ENCODE measurements at places on chromosomes 11 and 22.
A peak's percentile ranks its signal among the peaks of the same experiment; 100 is the strongest.

DNA sequence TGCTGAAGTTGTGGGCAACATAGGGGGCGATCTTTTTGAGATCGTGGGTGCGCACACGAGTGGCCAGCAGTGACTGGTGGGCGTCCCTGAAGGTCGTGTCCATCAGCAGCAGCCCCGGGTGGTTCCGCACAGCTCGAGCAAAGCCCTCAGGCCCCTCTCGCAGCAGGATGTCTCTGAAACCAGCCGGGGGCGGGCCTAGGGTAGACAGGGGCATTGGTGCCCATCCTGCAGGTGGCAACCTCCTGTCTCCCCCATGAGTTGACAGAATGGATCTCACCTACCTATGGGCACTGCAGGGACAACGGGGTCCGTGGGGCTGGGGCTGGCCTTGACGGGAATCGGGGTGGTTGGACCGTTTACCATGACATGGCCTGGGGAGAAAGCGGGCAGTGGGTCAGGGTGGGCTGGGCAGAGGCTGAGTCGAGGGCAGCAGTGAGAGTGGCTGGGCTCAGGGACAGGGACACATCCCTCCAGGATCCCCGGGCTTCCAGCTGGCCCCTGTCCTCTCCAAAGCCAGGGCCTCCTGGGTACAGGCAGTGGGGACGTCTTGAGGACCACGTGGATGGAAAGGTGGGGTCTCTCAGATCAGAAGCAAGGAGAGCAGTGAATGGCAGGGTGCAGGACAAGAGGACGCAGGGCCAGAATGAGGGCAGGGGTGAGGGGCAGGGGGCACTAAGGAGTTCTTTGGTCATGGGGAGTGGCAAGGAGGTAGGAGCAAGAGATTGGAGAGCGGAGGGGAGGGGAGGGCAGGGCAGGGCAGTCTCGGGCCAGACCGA is 4.2 kb upstream of the LRFN4 start:
- DNase-seq = no peak

DNA sequence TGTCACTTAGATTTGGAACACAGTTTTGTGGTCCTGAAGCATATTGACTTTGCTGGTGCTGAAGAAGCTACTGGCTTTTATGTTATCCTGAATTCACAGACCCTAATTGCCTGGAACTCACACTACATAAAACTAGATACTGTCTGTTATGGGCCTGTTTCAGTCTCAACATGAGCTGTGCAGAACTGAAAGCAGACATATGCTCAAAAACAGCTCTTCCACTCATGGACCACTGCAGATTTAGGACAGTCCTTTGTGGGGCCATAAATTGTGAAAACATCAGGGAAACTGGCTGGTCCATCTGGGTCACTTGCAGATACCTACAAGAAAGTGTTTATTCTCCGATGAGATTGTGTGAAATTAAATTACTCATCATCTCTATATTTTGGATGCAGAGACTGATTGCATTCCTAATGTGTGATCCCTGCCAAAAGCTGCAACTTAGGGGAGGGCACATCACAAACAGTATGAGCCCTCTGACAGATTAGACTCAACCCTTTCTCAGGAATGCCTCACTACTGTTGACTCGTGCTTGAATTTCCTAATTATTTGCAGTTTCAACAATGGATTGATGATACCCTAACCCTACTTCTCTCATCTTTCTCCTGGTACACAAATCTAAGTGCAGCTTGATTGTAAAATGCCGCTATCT is 10.2 kb upstream of the CLNS1A start:
- no peak for DNase-seq

DNA sequence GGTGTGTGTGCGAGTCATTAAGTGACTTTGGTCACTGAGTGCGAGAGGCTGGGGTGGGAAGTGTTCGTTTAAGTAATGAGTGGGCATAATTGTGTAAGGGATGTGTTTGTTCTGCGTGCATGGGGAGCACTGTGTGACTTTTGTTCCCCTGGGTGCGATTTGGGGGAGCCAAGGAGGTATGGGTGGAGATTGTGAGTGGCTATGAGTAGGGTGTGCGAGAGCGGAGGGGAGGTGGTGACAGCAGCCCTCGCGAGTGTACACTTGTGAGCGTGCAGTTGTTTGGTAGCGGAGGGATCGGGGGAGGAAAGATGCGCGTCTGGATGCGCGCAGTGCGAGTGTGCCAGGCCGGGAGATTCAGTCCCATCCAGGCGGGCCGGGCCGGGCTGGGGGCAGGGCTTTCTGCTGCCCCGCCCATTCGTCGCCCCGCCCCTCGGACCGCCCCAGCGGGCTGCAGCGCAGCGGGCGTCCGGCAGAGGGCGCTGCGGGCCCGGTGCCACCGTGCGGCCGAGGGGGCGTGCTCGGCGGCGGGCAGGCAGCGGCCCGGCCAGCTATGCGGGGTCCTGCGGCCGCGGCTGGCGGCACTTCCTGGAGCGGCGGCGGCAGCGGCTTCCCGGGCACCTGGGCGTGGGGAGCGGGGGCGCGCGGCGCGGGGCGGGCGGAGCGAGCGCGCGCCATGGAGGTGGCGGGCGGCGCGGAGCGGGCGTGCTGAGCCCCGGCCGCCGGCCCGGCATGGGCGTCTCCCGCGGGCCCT is at the start of gene DGKZ:
Gene DGKZ (plus strand): TSS at position 578 of the 751 bp plus-strand sequence. CDS start 197 bp downstream, outside the sequence.
- peak; percentile 41 for DNase-seq

DNA sequence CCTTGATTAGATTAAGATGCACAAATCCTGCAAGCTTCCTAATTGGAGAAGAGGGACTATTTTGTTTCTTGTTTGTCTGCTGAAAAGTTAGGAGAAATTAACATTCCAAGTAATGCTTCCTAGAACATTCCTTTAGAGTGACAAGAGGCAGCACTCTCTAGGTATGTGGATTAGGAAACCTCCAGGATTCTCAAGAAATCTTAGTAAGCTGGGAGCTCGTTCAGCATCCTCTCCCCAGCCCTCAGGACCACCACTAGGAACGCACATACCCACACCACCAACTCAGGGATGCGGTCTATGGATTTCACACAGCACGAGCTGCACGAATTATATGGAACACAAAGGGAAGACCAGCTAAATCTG is 52.9 kb downstream of the NCAPD3 start:
- DNase-seq = no peak

DNA sequence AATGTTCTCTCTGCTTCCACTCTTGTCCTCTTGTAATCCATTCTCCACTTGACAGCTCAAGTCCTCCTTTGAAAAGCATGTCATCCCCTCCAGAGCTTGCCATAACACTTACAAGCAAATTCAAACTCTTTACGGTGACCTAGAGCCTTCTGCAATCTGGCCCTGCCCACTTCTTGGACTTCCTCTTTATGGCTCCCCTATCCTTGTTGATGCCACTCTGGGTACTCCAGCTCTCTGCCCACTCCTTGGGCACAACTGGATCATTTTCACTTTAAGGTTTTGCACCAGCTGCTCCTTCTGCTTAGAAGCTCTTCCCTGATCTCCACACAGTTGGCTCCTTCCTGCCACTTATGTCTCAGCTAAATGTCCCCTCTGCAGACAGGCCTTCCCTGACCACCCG is 217.9 kb downstream of the DSCAML1 start:
- DNase-seq = no peak

GRCh38 chr11:76805206-76805913 is 22.2 kb downstream of the TSKU start:
- DNase-seq = no peak

GRCh38 chr11:10428453-10428852 is 26.6 kb upstream of the AMPD3 start:
- DNase-seq = no peak

DNA sequence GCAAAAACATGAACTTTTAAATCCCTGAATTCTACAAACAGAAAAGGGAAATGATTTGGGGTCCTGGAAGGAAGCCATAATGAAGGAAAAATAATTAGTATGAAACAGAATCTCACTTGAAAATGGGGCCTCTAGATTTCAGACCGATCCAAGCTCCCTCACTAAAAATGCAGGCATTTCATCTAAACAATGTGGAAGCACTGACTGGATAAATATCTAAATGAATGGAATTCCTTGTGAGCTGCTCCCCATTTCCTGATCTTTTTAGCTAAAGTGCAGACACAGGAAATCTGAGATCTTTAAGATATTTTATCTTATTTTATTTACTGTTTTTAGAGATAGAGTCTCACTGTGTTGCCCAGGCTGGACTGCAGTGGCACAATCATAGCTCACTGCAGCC is 1255.8 kb downstream of the LRRC4C start:
- no peak for DNase-seq

DNA sequence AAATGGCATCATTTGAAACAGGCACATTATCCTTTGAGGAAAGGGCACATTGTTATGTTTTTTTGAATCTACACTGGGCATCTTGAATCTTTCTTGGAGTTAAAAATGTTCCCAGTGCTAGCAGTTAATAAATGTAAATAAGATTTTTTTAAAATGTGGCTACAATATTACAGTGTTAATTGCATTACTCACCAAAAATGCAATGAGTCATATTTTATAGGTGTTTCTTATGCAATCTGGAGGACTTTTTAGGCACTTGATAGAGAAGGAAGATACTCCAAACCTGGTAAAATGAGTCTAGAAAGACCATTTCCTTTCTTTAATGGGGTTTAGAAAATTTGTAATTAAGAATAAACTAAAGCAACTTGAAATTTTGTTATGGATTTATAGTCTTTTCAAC is 238.0 kb downstream of the METTL15 start:
- no peak for DNase-seq

GRCh38 chr11:31995032-31995431 is 95.8 kb upstream of the RCN1 start:
- DNase-seq = no peak

GRCh38 chr22:33315117-33315516 is 256.9 kb upstream of the SYN3 start:
- DNase-seq = no peak

DNA sequence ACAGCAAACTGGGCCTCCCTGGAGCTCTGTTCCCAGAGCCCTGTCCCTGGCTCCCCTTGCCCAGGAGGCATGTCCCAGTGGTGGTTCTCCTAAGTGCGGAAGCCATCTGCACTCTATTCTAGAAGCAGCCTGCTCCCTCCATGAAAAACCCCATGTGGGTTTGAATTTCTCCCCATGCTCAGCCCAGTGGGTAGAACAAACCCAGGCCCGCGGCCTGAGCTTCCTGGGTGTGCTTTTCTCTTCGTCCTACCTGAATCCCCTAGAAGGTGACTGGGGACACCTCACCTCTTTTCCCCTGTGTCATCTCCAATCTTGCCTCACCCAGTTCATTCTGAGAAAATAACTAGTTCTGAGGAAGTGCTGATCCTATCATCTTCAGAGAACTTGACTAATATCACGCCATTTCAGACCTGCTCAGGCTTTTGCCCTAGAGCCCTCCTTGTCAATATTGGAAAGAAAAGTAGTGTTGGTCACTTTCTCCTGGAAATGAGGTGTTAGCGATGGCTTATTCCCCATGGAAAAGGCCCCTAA is 15.9 kb downstream of the IL10RA start:
- DNase-seq = no peak

DNA sequence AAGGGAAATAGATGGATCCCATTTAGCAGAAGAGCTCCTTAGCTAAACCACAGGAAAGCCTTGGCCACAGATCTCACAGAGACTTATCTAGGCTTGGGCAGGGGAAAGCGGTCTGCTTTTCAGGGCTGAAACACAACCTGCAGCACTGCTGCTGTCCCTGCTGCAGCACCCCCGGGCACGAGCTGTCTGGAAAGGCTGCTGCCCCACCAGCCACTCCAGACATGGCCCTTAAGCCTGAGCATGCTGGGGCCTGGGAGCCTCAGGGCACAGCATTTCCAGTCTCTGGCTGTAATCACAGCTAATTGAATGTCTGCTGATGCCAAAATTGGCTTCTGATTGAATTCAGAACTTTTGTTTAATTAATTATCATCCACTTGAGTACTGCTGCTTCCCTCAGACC is 115.0 kb downstream of the TMPRSS5 start:
- no peak for DNase-seq

- no peak for DNase-seq
Measured at GRCh38 chr11:48093323-48093722, 113.0 kb downstream of the PTPRJ start.
